Neuronal stem cell (in vitro differentiated cells): ENCODE measurements at places on chromosomes 5 and 9.

DNA sequence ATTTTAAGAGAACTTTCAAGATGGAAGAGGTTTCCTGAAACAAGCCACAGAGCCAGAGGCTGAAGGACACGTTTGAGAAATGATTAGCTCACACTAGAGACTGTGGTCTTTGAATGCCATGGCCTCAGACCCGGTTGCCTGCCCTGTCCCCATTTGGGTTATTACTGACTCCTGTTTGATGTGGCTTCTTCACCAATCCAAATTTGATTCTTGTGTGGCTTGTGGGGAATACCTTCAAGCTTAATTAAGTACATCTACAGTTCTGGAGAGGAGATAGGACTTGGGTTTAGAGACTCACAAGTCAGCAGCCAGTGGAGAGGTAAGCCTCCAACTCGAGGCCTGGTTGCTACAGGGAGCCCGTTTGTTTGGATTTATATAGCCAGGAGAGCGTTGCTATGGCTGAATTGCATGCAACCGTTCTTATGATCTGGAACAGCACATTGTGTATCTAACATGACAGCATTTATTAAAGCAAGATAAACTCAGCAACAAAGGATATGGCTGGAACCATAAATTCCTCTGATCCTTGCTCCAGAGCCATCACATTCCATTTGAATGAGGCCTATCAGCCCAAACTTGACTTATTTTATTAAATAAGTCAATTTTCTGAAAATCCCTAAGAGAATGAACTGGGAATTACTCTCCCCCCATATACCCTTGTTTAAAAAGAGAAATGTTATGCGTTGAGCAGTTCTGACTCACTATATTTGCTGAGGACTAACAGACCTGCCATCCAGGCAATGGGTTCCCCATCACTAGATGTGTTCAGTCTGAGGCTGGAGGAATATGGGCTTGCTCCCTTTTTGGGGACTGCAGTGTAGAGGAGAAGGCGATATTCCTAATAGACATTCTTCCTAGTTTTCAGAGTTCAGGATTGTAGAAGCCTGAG is 88.4 kb upstream of the TNFSF8 start:
- DNase-seq = no peak

- DNase-seq = no peak
Observed at GRCh38 chr5:141940695-141941271, 17.1 kb downstream of the DELE1 start.

- DNase-seq = no peak
Observed at GRCh38 chr5:146620031-146620668, 104.2 kb upstream of the GPR151 start.

DNA sequence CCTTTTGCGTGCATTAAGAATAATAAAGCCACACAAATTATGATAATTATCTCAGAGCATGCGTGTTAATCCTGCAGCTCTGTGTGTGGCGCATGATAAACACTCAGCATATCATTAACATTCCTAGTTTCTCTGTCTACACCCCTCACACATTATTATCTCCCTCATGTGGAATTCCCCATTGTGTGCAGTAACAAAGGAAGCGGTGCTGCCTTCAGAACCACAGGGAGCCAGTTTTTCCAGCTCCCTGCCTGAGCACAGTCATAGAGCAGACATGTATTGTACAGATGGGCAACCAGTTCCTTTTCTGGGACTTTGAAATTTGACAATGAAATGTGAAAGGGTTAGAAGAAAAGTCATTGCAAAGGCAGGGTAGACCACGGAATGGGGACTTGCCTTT is 1365.5 kb upstream of the CDH9 start:
- peak; percentile 65 for DNase-seq

GRCh38 chr9:127163409-127163808 is 41.0 kb upstream of the ANGPTL2 start:
- no peak for DNase-seq

DNA sequence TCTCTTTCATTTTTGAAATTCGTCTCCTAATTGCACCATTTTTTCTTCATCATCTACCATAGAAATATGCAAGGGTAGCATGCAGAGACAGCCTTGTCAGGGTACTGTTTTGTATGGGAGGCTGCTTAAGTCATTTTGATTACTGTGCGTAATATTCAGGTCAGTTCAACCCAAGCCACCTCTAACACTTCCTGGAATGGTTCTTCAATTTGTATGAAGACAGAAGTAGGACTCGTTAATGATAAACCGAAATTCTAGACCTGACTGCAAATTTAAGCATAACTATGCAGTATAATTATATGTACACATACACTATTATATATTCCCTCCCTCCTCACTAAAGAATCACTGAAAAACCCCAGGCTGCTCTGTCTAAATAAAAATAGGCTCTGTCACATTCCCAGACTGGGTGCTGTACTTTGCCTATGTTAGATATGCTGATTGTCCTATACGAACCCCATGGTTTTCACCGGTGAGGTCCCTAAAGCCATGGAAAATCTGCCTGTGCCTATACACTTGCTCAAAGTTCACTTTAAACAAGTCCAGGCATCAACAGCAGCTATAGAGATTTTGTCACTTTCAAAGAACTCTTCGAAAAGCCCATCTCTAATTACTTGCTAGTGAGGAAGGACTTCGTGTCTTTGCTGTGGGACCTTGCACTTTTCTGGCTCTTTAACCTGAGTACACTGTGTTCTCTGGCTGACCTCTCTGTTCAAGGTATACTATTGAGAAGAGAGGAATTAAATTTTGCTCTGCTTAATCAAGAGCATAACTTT is 352.1 kb upstream of the CD180 start:
- DNase-seq = no peak

DNA sequence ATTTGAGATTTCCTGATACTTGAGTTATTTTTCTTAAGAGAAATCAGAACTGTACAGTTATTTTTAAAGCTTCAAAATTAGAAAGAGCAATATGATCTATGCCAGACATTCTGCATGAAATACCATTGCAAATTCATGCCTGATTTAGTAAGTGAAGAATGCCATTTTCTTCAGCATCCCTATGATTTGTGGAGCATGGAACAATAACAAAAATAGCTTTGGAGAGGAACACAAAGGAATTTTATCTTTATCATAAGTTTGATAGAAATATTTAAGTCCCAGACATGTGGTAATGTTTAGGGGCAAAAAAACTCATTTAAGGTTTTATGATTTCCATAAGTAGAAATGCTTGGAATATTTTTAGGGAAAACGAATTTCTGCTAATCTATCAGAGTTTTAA is 1863.4 kb downstream of the EFNA5 start:
- DNase-seq = no peak

DNA sequence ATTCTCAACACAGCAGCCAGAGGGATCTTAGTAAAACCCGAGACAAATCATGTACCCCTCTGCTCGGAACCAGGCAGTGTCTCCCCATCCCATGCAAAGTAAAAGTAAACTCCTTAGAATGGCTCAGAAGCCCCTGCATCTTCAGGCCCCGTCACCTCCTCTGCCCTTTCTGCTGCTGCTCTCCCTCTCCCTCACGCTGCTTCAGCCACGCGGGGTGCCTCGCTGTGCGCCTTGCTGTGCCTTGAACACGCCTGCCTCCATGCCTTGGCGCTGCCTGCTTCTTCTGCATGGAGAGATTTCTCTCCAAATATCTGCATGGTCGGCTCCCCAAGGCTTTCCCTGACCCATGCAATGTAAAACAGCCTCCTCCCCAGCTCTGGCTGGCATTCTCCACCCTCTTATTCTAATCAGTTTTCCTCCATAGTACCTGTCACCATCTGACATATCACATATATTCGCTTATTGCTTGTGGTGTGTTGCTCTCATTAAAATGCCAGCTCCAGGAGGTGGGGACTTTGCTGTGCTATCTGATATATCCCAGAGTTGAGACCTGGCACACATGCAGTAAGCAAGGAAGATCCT is 8.0 kb downstream of the GPRIN1 start:
- no peak for DNase-seq

DNA sequence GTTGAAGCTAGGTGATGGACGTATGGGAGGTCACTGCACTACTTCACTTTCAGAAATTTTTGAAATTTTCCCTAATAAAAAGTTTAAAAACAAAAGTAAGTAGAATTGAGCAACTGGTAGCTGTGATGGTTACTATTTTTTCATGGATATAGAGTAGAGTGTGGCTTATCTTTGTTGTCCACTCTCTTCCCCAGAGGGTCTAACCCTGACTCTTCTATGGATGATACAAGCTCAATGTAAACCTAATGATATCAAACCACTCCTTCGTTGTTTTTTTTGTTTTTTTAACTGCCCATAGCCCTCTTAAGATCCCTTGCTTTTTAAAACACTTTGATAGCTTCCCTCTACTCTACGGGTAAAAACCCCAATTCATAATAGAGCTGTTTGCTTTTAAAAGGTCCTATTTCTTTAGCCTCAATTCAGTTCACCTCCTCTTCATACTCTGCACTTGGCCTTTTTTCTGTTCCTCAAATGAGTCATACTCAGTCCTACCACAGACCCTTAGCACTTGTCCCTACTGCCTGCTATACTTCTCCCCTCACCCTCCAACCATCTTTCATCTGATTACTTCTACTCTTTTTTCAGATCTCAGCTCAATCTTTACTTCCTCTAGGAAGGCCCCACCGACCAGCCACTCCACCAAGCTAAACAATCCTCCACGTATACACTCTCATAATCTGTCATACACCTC is 2.6 kb downstream of the HDAC3 start:
- DNase-seq = no peak

- DNase-seq = no peak
Observed at GRCh38 chr5:118008779-118009178, 979.6 kb downstream of the DTWD2 start.

GRCh38 chr5:134794082-134794481 is 35.5 kb downstream of the DDX46 start:
- DNase-seq = no peak

DNA sequence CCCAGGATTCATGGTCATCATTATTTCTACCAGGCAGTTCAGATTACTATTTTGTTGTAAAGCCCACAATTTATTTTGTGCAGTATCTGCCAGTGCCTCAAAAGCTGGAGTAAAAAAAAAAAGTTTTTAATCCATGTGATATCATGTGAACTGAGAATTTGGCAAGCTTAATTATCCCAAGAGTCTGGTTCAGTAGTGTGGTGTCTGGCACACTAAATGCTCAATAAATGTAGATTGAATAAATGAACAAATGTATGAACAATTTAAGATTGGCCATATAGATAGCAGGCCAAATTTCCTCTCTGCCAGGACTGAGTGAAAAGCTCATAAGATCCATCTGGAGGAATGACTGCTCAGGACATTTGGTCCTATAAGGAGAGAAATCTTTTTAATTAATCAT is 533.0 kb downstream of the TLE1 start:
- no peak for DNase-seq

- DNase-seq = no peak
Observed at GRCh38 chr5:31577438-31577837, 45.3 kb downstream of the C5orf22 start.

- no peak for DNase-seq
Observed at GRCh38 chr9:70962761-70963440, 158.5 kb downstream of the TRPM3 start.

GRCh38 chr9:2340046-2340760 is 281.4 kb upstream of the VLDLR start:
- no peak for DNase-seq

DNA sequence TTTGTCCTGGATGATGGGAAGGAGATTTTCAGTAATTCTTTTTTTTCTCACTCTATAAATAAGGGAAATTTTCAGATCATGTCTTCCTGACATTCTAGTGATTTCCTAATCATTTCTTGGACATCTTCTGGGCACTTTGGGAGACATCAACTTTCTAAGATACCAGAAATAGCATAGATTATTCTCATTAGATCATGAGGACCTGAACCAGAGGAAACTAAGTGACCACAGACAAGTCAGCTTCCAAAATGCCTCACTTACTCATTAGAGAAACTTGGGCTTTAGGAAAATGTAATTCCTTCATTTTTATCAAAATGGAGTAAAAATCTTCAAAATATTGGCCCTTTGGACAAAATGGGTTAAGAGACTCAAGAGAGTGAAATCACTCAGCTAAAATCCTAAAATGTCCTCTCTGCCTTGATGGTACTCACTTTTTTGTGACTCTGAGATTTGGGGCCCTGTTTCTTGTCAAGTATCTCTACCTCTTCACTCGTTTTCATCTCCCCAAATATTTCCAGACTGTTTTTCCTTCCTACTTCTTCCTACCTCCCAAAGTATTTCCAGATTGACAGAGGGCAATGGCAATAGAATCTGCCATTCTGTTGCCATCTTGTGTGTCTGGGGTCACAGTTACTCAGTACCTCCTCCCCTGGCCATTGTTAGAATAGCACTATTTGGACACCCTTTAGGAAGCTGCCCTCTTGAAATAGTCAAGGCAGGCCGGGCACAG is 194.5 kb downstream of the NR3C1 start:
- no peak for DNase-seq

DNA sequence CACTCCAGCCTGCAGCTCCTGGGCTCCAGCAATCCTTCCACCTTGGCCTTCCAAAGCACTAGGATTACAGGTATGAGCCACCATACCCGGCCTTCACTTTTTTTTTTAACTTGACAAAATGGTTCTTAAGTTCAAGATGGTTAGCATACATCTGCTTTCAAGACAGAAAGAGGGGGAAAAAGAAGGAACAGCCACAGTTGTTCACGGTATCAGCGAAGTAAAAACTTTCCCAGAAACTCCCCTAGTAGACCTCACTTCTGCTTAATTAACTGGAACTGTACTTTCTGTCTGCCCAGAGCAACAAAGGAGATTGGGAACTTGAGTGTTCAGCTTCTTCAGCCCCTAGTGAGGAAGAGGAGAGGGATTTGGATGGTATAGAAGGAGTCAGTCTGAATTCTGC is 116.7 kb downstream of the UGCG start:
- DNase-seq = no peak

DNA sequence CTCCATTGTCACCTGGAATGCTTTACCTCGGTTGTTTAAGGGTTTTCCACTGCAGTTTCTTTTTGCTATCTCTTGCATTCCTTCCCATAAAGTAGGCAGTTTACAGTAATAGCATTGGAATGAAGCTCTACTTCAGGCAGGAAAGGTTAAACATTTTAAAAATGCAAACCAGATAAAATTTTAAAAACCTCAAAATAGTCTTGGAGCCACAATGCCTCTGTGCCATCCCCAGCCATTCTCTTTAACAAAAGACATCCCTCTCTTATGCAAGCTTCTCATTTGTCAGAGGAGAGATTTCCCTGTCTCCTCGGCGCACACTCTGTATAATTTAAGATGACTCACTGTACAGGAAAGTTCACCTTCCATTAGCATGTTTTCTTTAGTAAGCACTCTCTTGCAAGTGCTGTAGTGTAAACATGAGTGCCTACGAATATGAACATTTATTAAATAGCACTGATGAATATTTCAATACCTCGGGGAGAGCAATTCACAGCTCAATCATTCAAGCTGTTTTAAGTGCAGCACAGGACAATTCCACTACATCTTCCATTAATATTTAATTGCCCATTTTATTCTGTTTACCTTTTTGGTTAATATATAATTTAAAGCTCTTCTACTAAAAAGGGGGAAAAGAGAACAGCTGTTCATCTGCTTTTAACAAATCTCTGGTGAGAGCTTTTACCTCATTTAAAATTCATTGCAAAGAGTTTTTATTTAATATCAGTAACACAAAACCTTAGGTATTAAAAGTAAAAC is 343.6 kb downstream of the SPATA31D1 start:
- DNase-seq = no peak

DNA sequence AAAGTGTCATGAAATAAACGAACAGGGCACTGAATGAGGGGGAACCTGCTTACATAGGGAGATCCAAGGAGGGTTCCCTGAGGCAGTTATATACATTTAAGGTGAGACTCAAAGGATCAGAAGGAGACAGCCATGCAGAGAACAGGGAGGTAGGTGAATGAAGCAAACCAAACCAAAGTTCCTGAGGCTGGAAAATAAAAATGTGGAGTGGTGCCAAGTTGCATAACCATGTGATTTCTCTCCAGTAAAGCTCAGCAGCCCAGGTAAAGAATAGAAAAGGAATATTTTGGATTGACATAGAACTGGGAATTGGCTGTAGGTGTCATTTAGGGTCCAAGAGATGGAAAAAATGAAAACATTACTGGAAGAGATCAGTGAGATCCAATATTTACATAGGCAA is 110.7 kb downstream of the CAAP1 start:
- no peak for DNase-seq
